ENCODE measurements at places on chromosomes 5 and 9.
A peak's percentile ranks its signal among the peaks of the same experiment; 100 is the strongest.

- no peak for DNase-seq
Measured at GRCh38 chr9:130304116-130304515, 38.6 kb downstream of the HMCN2 start.

- no peak for DNase-seq
Measured at GRCh38 chr9:133768859-133769510, 30.8 kb upstream of the SARDH start.

- peak; percentile 74 for DNase-seq
Measured at GRCh38 chr5:172772112-172772906, 1.3 kb upstream of the DUSP1 start.

DNA sequence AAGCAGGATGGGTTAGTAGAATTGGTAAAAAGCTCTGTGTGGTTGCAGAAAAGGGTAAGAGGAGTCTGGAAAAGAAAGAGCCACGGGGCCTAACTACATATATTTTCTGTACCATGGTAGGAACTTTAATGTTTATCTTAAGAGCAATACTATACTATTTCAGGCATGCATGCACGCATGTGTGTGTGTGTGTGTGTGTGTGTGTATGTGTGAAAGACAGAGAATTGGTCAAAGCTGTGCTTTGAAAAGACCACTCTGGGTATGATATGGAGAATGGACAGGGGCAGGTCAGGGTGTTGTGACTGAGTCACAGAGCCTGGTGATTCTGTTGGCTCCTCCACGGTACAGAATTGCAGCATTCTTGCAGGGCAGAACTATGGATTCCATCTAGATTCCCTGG, 339.3 kb downstream of the SLIT3 start:
- DNase-seq, result no peak

- peak; percentile 54 for DNase-seq
Measured at GRCh38 chr5:134525683-134526482, 413 bp downstream of the JADE2 start.

DNA sequence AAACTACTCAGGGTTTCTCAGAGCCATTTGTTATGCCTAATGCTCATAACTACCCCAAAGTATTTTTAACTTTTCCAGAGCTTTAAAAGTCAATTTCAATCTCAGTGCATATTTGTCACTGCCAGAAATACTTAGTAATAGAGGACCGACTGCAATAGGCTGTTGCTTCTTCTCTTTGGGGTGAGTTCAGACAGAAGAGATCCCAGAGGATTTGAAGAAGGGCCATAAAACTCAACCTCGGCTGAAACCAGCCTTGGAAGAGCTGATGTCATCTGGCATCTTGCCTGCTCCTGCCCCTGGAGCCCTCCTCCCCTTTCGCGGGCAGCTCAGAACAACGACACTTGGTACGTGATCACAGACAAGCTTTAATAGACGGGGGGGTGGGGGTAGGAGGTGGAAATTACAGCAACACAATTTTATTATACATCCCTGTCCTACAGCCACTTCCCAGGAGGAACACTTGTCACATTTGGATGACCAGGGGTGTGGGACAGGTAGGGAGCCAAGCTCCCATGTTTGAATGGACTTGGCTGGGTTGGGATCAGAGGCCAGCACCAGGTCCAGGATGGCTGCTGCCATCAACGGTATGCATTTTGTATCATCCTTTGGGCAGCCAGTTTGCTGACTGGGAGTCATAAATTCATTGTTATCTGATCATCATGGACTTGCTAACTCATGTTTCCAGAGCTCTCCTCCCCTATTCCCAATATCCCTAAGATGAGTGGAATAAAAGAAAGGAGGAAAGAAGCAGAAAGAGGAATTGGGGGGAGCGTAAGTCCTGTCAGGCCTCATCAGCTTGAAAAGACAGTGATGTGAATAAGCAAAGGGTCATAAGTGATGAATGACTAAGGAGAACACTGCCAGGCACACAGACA, 186.6 kb upstream of the PANK3 start:
- DNase-seq, result no peak

DNA sequence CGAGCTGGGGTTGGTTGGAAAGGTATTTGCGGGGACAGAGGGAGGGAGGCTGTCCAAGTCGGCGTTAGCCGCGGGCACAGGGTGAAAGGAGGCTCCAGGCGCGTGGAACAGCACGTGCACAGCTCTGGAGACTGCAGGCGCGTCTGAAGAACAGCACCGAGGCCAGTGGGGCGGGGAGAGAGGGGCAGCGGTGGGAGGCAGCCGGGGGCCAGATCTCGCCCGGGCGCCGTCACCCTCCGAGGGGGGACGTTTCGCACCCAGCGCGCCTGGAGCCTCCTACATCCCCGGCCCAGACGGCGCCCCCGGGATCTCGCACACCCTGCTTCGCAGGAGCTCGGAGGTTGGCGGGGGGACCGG, 79.6 kb downstream of the NTNG2 start:
- DNase-seq, result no peak

- no peak for DNase-seq
Measured at GRCh38 chr5:50292735-50293394, 148.2 kb downstream of the EMB start.

DNA sequence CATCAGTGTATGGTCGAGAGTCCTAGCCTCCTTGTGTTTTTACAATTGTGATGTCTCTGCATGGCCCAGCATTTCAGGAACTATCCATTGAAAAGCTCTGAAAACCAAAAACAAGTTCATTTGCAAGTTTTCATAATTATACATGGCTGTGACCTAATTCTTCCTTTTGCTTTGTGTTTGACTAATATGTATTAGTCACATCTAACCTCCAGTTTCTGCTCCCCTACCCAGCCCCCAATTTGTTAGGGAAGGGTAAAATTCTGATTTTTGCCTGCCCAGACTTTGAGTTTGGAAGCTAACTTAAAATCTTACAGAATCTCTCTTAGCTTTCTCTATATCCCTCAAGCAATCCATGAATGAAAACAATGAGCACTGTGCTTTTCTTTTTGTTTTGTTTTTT, 128.2 kb upstream of the SEMA6A start:
- no peak for DNase-seq

DNA sequence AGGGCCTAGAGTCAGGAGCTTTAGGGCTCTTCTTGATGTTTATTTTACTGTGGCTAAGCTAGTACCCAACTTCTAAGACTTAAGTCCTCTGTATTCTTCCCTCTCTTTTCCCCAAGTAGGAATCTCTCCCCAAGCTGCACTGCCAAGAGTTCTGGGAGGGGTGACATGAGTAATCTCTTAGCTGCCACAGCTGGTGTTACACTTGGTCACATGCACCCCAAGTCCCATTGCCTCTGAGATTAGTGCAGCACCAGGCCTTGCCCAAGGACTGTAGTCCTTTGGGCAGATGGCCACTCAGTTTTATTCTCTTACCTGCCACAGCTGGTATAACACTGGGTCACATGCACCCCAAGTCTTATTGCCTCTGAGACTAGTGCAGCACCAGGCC, 114.7 kb upstream of the RIOK2 start:
- DNase-seq, result no peak

- no peak for DNase-seq
Measured at GRCh38 chr5:407051-407450, 35.9 kb upstream of the EXOC3 start.

Measured in activated naive CD4-positive, alpha-beta T cell (primary cell).